CD4-positive, alpha-beta T cell treated with Interleukin-4 for 1 hour (primary cell): ENCODE measurements at places on chromosomes 4 and X.
A peak's percentile ranks its signal among the peaks of the same experiment; 100 is the strongest.

- DNase-seq = no peak
Measured at GRCh38 chr4:1209821-1210220, 37.4 kb upstream of the SPON2 start.

DNA sequence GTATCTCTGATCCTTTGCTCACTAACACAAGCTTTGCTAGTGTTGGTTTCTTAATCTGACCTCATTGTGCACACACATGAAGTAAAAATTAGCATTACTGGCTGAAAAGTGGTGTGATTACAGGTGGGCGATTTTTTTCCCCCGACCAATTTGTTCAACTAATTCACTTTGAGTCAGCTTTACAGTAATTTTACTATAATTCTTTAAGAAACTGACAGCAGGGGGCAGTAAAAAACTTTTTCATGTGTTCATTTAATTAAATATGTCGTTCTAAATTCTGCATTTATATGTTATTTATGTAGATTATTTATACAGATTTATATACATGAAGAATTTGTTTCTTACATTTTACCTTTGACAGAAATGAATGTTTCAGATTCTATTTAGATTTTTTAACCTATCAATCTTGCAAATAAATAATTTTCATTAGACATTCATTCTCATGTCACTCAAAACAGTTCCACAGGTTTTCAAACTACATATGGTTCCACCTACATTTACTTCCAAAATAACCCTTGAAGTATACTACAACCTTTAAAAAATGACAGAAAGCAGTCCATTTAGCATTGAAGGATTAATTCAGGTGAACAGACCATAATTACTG, 17.5 kb downstream of the PALLD start:
- peak; percentile 47 for DNase-seq

DNA sequence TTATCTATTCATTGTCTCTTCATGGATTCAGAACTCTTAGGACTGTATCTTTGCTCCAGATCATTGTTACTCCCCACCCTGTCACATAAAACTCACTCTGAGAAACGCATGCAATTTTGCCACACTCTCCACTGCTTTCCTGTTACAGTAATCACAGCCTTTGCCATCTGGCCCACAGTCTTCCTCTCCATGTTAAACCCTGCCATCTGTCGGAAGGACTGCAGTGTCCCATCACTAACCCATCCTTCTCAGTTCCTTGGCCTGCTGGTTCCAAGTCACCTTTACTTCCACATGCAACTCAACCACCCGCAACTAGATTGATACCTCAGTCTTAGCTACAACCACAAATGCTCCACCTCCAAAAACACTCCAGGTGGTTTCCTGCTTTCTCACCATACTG, 308.7 kb upstream of the FAM241A start:
- DNase-seq = no peak

DNA sequence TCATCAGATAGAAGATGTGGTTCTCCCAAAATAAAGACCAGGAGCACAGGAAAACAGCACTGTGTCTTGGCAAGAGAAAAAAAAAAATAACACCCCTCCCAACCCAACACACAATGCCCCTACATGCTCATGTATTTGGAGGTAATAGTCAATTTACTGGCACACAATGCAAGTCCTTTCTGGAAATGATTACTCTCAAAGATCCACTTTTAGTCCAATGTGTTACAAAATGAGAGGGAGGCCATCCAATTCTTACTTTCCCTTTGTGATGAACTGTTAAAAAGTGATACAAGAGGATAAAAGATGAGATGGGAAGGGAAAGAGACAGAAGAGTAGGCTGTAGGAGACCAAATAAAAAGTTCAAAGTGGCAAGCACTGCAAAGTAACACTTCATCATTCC, 180.3 kb upstream of the DKK2 start:
- DNase-seq = no peak

- no peak for DNase-seq
Measured at GRCh38 chr4:33751050-33751449, 2493.3 kb downstream of the ARAP2 start.

DNA sequence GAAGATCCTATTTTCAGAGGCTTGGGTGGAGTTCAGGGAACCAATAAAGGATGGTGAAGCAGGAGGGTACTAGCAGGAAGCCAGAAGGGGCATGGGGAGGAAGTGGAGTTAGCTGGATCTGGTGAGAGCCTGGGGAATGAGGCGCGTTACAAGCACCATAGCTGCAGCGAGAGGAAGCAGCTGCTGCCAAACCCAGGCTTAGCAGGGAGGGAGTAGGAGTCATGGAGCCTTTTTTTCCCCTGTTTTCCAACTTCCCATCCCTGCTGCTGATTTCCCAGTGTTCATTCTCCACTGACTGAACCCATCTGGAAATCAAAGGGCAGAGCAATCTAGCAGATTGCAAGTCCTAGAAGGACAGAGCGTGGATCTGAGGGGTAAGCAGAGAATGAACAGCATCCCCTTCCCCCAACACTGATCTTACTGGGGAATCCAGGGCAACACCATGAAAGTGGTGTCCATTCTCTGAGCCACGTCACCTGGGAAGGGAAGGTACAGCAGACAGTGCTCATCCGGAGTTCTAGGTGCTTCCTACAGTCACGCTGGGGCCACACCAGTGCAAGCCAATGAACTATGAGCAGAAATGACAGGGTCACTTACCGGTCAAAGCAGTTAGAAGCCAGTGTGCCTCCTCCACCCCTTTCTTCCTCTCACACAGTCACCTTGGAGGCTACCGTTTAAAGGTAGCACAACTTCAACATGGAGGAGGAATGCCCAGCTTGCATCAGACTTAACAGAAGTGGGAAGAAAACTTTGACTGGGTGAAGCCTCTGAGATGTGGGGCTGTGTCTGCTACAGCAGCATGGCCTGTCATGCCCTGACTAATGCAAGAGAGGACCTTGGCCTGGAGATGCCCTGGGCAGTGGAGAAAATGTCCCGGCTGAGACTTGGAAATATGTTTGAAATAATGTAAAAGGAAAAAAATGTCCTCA, 36.7 kb downstream of the SMIM20 start:
- DNase-seq = no peak

- no peak for DNase-seq
Measured at GRCh38 chr4:105327956-105328355, 145.9 kb downstream of the PPA2 start.

DNA sequence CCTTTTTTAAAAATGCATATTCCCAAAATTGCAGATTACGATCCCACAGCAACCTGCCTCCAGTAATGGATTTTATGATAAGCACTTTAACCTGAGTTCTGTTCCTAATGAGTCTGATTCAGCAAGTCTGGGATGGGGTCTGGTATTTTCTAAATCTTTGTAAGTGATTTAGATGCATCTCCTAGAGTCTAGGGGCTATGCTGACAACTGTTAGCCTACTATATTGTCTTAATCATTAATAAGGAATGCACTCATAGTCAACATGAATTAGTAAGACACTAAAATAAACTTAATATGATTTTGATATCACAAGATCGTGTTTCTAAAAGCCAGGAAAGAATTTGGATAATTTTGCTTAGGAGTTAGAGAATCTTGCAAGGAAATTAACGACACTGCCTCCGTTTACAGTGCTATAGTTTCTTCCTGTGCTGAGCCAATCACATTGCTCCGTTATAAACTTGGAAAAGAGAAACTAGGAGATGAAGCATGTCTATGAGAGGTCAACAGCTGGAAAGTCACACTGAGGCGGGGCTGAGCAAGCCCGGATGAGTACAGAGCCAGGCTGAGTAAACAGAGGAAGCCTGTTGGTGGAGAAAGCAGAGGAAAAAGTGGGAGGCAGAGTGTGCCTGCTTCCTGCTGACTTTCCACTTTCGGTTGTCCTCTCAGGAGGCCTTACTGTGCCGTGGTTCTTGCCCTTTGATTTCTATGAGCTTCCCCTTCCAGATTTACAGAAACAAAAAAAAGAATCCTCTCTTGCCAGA, 5.4 kb downstream of the SCARB2 start:
- no peak for DNase-seq

- peak; percentile 15 for DNase-seq
Measured at GRCh38 chr4:14877246-14878225, 124.7 kb upstream of the CPEB2 start.

GRCh38 chr4:773214-773613, 52.7 kb downstream of the CPLX1 start:
- DNase-seq = no peak

- no peak for DNase-seq
Measured at GRCh38 chr4:81807386-81807785, 335.7 kb upstream of the RASGEF1B start.

DNA sequence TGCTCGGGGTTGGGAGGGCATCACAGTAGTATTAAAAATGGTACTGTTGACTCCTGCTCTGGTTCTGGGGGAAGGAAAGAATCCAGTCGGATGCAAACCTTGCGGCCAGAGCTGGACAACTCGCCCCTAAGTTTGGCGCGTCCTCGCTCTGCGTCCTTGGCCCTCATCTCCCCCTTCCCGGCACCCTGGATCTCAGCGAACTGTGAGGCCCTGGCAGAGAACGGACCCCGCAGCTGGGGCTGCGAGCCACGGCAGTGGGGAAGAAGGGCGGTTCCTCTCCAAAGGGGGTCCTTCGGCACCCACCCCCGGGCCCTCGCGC, 14.0 kb downstream of the ARHGEF6 start:
- no peak for DNase-seq

- DNase-seq = no peak
Measured at GRCh38 chr4:187294861-187295260, 571.2 kb upstream of the FAT1 start.

GRCh38 chr4:41643331-41643730, 105.2 kb downstream of the PHOX2B start:
- DNase-seq = no peak

DNA sequence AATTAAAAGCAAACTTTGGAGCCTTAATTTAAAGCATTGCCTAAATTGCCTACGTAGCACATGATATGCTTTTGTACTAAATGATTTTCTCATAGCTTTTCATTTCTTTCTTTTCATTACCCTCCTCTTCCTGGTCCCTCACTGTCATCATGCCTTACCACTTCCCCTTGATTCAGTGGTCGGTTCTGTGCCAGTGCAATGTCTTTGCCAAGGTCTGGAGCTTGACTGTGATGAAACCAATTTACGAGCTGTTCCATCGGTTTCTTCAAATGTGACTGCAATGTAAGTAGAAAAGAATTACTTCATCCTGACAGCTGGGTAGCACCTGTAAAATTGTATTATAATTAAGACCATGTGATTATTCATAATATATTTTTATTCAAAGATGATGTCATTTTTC, 72.5 kb downstream of the C4orf46 start:
- DNase-seq = no peak

- DNase-seq = no peak
Measured at GRCh38 chr4:185916683-185917082, 104.7 kb upstream of the SORBS2 start.

DNA sequence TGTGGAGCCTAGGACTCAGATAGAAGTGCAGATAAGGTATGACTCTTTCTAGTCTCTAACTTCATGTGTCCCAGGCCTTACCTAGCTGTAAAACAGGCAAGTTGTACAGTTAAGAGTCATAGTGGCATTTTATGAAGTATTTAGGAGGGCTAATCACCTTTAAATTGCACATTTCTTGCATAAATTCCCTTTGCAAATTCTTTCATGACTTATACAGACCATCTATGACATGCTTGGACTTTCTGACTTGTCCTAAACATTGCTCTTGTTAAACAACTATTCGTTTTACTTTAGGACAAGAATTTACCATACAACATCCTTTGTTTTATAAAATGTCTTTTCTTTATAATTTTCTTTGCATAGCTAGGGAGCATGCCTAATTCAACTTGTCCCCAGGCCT, 7.8 kb upstream of the RRAGB start:
- no peak for DNase-seq

GRCh38 chr4:47213106-47213505, 181.7 kb downstream of the GABRB1 start:
- no peak for DNase-seq

- DNase-seq = no peak
Measured at GRCh38 chr4:23590431-23590830, 299.4 kb downstream of the PPARGC1A start.

GRCh38 chr4:121877041-121877773, 6.9 kb upstream of the BBS7 start:
- no peak for DNase-seq
